Stimulated activated CD8-positive, alpha-beta memory T cell treated with anti-CD3 and anti-CD28 coated beads, Interleukin-15, amount 100 ng/mL, for 1 hour (primary cell): ENCODE measurements at places on chromosomes 1 and 21.

DNA sequence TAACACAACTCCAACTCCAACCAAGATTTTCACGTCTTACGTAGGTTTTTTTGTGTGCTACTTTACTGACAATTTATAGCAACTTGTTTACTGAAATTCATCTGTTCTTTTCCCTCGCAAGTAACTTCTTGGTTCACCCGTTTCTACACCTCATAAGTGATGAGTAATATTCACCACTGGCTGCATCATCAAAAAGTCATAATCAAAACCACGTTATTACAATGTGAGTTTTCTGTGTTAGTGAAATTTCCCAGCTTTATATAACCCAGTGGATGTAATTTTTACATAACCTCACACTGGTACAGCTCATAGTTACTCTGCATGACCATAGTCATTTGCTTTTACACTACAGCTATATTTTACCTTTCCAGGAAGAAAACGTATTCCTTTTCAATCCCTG lies 401.1 kb upstream of the LYPLAL1 start:
- no peak for DNase-seq

DNA sequence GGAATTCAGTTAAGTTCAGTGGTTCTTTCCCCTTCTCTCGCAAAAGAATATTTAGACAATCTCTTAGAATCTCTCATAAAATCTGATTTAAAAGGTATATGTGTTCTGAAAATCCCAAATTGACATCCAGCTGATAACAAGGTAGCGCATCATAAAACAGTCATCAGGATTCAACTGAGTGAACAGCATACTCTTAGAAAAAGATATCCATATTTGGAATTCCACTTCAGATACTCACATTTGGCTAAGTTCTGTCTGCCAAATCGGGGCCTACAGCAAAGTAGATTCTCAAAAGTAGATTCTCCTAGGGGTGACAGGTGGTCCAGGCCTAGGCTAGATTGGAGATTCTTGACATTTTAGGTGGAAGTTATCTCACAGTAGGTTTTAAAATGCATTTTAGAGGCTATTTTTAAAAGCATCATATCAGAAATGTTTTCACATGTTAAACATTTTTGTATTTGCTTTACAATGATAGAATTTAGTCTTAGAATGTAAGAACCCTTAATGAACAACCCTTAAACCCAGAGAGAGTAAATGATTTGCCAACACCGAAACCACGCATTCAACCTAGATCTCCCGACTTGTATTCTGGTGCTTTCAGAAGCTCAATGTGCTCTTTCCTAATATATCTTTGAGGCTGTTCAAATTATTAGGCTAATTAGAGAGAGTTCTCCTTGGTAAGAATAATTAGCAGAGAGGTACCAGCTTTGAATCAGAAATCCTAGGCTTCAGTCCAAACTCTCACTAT lies 318.9 kb downstream of the LMO4 start:
- no peak for DNase-seq

DNA sequence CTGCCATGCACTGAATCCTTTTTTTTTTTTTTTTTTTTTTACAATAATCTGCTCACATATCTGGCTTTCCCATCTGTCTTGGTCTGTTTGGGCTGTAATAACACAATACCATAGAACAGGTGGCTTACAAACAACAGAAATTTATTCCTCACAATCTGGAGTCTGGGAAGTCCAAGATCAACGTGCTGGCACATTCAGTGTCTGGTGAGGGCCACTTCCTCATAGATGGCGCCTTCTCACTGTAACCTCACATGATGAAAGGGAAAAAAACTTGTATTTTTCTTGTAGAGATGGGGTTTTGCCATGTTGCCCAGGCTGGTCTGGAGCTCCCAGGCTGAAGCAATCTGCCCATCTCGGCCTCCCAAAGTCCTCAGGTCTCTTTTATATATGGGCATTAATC lies 13.0 kb upstream of the PARP1 start:
- no peak for DNase-seq

DNA sequence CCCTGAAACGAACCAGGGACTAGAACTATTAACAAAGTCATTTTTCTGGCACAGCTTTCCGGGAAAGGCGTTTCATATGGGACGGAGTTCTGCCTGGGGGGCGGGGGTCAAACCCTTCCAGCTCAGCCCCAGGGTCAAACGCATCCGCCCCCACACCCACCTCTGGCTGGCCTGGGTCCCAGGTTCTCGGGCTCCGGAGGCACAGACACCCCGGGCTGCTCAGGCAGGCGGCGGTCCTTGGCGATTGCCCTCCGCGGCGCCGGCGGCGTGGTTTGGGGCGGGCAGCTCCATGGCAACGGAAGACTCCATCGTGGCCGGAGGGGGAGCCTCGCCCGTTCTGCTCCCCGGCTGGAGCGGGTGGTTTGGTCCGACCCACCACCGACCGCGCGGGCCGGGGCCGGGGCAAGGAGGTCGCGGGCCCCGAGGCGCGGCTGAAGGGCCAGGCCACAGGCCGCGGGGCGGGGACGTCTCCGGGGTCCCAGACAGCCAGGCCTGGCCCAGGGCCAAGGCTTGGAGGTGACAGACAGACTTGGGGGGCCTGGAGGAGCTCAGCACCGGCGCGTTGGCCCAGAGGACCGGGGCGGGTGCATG lies at the start of gene CFAP74:
Gene CFAP74, minus strand, starts transcription at position 246 of the 591 bp plus-strand sequence. CDS start 12,830 bp downstream, outside the sequence.
- DNase-seq = no peak

DNA sequence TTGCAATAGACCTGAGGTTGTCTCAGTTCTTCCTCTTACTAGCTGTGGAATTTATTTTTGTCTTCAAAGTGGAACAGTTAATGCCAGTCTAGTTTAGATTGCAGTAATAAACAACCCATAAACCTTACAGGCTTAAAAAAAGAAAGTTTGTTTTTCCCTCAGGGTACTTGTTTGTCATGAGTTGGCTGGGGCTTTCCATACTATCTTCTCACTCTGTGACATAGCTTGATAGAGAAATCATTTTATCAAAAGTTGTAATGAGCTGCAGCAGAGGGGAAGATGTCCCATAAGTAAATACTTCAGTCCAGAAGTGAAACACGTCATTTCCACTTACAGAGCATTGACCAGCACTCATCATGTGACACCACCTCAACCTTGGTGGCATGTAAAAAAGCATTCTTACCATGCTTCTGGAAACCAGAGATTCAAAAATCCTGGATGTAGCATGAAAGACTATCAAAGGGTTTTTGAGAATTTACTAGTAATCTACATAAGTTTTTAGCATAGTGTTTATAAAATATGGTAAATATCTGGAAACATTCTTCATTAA lies 62.8 kb upstream of the COL11A1 start:
- DNase-seq = no peak

- no peak for DNase-seq
These were observed 91.6 kb upstream of the CHODL start for GRCh38 chr21:18153063-18153462.

GRCh38 chr1:181637998-181638397 lies 154.7 kb downstream of the CACNA1E start:
- DNase-seq = no peak

DNA sequence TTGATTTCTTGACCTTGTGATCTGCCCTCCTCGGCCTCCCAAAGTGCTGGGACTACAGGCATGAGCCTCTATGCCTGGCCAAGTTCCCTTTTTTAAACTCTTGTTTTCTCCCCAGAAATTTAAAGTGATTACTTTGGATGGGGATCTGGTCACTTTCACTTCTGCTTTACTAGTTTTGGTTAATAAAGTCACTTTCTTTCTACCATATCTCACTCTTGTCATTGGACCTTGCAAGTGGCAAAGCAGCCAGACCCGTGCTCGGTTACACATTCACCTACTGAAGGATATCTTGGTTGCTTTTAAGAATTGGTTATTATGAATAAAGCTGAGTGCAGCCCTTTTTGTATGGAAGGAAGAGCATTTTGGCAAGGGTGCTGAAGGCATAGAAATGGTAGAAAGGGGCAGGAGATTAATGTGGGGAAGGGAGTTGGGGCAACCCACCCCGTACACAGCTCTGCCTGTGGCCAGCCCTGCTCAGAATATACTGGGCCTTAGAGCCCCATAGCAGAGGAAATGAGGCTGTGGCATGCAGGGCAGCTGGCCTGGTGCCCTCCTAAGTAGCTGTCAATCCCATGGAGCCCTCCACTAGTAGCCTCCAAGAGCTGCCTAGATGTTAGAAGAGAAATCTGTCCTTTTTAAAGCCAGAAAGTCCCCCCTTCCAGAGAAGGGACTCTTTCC lies 40.7 kb downstream of the CD2 start:
- no peak for DNase-seq

DNA sequence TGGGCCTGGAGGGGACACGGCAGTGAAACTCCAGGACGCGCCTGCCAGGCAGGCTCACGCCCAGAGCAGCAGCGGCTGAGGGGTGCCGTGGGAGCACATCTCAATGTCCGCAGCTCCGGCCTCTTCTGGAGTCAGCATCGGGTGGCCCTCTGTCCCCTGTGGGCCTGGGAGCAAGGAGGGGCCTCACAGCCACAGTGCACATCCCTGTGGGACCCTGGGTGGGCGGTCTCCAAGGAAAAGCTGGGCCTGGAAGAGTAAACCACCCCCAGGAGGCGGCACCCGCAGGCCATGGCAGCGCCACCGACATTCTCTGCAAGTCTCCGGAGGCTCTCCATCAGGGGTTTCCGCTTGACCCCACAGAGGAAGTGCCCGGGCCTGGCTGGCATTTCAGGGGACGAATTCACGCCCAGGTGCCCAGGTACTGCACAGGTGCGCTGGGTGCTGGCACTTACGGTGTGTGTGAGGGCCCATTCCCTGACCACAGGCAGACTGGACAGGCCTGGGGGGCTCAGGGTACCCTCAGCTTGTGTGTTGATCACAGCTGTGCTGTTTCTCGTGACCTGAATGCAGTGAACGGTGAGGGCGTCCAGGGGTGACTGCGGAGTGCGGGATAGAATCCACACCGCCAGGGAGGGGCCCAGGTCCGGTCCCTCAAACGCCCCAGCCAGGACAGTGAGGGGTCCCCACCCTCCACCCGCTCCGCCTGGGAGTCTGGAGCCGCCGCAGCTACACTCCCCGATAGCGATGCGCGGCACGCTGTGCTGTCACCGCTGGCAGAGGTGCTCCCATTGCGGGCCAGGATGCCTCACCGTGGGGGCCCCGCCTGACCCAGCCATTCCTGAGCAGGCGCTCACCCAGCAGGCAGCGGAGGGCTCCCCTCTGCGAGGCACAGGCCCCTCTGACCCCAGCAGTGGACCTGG lies 16.6 kb upstream of the RNF223 start:
- no peak for DNase-seq

- no peak for DNase-seq
These were observed 14.7 kb upstream of the GPR37L1 start for GRCh38 chr1:202107801-202108731.
